ENCODE measurements at places on chromosomes 1 and 21.
A peak's percentile ranks its signal among the peaks of the same experiment; 100 is the strongest.

GRCh38 chr1:84997667-84998600 lies 1.0 kb upstream of the MCOLN2 start:
- no peak for DNase-seq

DNA sequence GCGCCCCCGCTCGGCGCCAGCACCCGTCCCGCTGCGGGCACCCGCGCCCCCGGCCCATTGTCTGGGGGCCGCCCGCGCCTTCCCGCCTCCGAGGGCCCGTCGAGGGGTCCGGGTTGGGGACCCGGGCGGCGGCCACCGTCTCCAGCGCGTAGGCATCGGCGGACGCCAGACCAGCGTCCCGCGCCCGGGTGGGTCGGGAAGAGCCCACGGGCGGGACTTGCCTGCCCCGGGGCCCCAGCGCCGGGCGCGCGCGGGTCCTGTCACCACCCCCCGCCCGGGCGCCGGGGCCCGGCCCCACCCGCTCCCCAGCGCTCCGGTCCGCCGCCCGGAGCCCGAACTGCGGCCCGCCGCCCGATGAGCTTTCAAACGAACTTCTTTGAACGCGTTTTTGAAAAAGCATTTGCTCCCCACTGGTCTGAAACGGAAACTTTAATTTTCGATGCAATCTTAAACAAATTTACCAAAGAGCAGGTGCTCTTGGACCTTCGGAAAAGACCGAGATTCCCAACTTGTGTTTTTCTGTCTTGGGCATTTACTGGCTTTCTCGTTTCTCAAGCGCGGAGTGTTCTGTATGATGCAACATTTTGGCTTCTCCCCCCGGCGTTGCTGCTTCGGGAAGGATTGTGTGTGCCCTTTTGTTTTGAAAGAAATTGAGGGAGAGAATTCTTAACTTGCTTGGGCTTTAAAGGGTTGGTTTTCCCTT lies 615 bp downstream of the CLIC4 start:
- peak; percentile 15 for DNase-seq

GRCh38 chr21:42654179-42654912 lies 925 bp downstream of the PDE9A start:
- no peak for DNase-seq

- no peak for DNase-seq
Measured at GRCh38 chr1:91440847-91441246, 36.2 kb upstream of the HFM1 start.

DNA sequence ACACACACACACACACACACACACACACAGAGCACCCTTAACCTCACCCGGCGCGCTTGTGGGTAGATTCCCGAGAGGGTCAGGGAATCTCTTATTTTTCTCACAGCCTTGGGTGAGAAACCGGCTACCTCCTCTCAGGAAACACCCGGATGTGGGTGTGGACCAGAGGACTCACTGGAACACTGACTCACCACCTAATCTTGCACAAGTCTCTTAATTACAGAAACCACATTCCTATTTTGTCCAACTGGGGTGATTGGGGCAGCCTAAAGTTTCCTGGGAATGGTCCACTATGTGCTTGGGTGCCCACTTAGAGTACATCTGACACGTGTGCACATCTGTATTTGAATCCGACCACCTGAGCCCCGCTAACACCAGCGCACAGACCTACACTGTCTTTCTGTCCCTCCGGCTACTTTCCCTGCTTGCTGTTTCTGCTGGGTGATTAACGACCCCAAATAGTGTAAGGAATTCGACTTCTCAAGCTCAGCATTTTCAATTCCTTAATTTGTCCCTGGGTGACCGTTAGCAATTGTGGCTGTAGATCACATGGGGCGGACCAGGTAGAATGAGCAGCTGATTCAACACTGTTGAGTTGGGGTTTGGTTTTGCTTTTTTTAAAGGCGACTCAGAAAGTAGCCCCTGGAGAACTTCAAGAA lies 14.0 kb upstream of the TBX15 start:
- no peak for DNase-seq

DNA sequence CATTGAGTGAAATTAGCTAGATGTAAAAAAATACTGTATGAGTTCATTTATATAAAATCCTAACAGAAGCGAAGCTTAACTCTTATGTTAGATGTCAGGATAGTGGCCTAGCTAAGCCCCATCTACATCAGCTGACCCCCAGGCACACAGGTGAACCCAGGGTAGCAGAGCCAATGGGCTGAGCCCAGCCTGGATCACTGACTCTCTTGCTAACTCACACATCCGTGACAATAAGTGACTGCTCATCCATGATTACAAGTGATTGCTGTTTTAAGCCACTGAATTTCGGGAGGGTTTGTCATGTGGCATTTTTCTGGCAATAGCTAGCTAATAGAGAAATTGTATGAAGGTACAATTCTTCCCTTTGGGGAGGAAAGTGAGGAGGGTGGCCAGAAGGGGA lies 55.2 kb upstream of the COG2 start:
- DNase-seq: no peak

DNA sequence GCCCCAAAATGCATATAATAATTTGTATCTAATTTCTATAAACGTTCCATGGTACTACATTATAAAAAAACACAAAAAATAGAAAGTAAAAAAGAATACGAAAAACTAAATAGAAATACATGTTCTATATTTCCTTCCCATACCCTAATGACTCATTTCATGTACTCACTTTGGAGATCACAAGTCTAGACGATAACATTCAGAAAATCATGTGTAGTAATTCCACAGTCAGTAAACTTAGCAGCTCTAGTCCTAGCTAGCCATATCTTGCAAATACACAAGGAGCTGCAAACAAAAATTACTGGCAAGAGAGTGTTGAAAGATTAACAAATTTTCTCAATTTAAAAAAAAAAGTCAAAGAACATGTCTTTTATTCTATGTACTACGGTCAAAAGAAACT lies 1.4 kb downstream of the GOLPH3L start:
- no peak for DNase-seq

- DNase-seq: no peak
Measured at GRCh38 chr21:26790296-26790695, 54.9 kb downstream of the ADAMTS1 start.

- no peak for DNase-seq
Measured at GRCh38 chr1:172460177-172460576, 16.3 kb upstream of the PIGC start.

DNA sequence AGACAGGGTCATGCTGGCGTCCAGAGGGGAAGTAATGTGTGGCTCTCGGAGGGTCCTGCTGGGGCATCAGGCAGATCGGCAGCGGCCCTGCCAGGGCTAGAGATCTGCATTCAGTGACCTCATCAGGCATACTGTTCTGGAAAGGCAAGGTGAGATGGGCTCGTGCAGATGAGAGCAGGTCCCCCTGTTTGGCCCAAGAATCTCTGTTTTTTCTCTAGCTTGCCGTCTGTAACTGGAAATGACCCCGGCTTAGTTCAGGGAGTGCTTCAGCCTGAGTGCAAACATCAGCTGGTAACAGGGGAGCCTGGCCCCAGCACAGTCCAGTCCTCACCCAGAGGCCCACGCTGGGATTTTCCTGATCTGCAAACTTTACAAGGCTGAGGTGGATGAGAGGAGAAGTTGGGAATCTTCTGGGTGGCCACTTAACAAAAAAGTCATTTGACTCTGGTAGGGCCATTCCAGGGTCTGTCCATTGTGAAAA lies 2.1 kb downstream of the FAM163A start:
- no peak for DNase-seq

DNA sequence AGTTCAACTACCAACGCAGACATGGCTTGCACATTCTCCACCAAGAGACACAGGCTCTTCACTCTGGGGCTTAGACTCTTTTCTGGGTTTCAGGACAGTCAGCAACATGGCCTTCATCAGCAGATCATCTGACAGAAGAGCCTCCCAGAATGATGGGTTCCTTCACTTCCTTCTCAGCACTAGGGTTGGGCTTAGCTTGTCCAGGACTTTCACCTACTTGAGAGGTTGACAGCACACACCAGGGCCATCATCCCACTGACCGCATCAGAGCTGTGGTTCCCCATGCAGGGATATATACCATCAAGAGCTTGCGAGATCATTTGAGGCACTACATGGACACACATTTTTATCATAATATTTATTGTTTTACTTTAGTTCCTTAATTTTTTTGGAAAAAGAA lies 10.4 kb upstream of the NCF2 start:
- no peak for DNase-seq

DNA sequence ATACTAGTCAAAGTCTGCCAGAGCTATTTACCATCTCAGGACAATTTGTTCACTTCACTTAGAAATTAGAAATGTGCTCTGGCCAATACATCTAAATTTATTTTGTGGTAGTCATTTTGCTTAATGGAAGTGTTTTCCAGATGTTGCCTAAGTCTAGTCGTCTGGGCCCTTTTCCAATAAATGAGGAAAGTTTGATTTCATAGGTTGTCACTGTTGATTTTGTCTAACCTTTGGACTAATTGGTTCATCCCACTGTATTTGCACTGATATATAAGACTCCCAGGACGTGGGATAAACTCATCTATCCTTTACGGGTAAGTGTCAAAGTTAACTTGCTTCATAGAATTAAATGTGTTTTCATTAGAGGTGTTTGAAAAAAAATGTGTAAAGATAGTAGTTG lies 79.1 kb downstream of the TPR start:
- DNase-seq: no peak

DNA sequence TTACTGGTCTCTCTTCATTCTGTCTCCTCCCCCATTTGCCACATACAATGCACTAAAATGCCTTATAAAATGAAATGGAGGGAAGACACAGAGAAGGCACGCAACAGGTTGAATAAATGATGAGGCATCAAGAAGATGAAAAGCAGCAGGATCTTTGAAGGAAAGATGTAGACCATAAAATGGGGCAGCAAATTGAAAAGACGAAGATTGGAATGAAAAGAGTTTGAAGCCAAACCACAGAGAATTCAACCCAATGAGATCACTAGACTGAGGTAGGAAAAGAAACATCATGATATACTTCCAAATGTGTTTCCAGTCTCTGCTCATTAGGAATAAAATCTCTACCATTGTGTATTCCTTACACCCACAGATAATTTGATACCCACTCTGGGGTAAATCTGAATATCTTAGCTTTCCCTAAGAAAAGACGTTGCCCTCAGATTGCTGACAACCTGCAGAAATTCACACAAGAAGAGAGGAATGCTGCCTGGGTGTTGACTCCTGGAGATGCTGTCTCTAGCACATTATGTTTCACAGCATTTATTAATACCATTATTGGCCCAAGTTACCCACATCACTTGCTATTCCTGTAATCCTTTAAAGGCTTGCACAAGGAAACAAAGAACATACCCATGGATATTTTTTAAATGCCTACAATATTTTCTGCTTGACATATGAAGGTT lies 230.9 kb downstream of the LTN1 start:
- no peak for DNase-seq

GRCh38 chr21:44304011-44304616 lies 4.3 kb downstream of the PFKL start:
- DNase-seq: no peak

GRCh38 chr1:220084460-220084859 lies 5.1 kb downstream of the BPNT1 start:
- DNase-seq: no peak

DNA sequence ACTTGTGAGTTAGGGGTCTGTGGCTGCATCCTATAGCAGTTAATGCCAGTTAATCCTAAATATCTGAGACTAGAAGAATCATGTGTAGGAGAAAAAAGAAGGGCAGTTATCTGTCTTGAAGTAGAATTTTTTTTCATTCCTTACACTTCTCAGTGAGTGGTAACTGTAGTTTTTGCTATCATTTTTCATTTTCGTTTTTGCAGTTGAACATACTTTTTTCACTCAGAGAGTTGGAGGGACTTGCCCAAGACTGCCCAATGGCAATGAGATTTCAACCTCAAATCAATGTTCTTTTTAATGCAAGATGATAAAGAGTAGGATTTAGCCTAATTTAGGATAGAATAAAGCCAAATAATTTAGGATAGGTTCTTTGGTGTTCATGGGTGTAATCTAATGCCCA lies 5.5 kb downstream of the PRDX6 start:
- no peak for DNase-seq

- no peak for DNase-seq
Measured at GRCh38 chr1:67840449-67840848, 7.2 kb upstream of the GNG12 start.

DNA sequence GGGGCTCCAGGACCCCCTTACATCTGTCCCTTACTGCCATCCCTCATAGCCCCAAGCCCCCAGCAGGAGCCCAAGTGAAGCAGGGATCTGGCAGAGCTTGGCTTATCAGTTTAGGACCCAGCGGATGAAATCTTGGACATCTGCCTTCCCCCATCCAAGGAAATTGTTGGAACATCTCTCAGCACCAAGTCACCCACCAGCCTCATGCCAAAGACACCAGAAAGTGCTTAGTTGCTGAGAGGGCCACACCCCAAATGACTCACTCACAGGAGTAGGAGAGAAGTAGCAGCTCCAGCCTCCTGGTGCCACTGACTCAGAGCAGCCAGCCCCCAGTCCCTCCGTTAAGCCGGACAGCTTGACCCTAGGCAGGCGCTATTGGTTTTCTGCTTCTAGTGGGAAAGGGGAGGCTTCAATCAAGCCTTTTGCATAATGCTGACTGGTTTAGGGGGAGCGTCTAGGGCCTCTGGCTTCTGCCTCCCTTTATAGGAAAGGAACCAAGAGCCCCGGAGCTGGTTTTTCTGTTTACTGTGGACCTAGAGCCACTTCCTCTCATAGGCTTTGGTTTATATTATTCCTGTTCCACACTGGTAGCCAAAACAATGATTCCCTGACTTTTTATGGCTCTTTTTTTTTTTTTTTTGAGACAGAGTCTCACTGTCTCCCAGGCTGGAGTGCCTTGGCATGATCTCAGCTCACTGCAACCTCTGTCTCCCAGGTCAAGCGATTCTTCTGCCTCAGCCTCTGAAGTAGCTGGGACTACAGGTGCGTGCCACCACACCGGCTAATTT lies 114.2 kb upstream of the IPO9 start:
- DNase-seq: peak; percentile 8

DNA sequence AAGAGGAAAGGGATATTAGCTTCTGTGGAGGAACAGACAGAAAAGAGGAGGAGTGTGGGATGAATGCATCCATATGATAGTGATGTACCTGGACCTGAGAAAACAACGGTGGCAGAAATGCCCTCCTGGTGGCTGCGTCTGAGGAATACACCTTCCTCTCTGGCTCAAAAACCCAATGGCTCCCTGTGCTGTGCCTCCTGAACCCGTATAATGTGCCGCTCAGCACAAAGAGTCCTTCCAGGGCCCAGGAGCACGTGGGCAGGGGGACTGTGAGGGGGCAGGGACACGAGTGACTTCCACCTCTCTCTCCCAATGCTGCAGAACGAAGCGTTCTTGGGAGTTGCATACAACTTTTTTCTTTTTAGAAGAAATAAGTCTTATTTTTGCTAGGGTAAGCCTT lies 31.2 kb downstream of the IRF2BP2 start:
- no peak for DNase-seq

GRCh38 chr1:107379826-107380225 lies 239.0 kb downstream of the NTNG1 start:
- DNase-seq: no peak

- no peak for DNase-seq
Measured at GRCh38 chr1:229368347-229368746, 25.5 kb upstream of the CCSAP start.

DNA sequence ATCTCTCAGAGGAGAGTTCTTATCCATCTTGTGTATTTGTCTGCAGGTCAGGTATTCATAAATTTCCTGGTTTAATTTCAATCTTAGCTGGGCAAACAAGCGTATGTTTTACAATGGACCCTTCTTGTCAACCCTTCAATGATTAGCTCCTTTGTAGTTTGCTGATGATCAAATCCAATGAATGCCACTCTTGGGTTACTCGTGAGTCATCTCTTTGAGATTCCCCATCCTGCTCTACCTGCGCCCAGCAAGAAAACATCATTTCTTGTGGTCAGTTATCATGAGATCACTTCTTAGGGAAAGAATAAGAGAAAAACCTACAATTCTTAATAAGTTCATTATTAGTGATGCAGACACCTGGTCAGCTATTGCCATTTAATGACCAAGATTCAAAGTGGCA lies 572.3 kb upstream of the PKN2 start:
- DNase-seq: no peak

GRCh38 chr1:232697187-232697822 lies 67.4 kb upstream of the SIPA1L2 start:
- no peak for DNase-seq
